Hematopoietic multipotent progenitor cell treated with erythropoietin and hydrocortisone succinate and interleukin-3 and kit ligand, for 8 days (in vitro differentiated cells): ENCODE measurements at places on chromosomes 1 and 21.

DNA sequence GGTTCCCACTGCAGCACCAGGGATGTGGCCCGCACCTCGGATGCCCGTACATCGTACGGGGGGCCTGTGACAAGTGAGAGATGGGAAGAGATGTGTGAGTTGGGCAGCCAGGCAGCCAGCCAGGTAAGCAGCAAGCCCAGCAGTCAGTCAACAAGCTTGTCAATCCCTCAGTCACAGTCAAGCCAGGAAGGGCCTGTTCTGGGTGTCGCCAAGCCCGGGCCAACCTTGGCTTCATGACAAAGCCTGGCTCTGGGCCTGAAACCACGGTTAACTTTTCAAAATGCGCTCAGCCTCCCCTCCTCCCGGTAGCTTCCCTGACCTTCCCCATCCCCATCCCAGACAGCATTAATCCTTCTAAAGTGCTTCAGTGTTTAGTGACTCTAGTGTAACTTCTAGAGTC is 31.8 kb downstream of the MYOM3 start:
- no peak for DNase-seq

- DNase-seq = no peak
These were observed 15.9 kb downstream of the BMP8A start for GRCh38 chr1:39507230-39507928.

DNA sequence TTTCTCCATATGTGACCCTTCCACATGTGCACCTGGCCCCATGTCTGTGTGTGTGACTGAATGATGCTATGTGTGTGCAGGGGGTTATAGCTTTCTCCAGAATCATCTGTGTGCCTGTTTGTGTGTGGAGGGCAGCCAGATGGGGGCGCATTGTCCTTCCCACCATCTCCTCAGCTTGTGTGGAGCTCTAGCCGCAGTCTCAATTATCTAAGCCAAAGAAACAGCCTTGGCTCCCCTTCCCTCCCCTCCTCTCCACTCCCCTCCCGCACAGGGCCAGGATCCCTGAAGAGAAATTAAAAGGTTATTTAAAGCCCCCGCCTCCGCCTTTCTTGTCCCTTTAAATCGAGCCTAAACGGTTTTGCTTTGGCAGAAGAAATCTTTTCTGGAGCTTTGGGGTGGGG is 1.8 kb upstream of the DMBX1 start:
- DNase-seq = peak; percentile 66

DNA sequence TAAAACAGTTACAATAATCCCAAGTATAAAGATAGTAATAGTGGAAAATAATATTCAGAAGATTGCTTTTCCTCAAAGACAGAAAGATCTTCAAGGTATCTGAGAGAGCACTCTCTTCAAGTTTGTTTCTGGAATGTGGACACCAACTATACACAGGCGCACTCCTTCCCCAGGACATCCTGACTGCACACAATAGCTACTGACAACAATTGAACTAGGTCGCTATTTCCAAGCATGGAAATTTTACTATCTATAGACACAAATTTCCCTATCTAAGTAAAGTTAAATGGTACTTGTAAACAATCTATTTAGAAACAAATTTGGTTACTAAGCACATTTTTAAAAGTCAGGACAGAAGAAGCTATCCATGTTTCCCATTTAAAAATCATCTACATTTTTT is 19.1 kb downstream of the ARHGAP29 start:
- no peak for DNase-seq

DNA sequence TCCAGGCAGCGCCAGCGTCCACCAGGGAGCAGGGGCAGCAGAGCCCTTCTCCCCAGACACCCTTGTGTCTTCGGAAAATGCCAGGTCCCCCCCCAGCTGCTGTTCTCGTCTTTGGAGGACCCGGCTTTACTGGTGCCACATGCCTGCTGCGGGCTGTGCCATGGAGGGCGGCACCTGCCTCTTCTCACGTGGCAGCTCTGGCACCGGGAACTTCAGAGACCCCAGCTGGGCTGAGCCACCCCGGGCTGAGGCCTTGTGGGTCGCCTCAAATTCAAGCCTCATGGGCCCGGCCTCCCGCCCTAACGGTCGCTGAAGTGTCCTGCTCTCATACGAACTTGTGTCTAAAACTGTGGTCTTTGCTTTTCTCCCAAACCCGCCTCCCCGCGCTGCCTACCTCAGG is 27.0 kb upstream of the C1orf159 start:
- DNase-seq = no peak

DNA sequence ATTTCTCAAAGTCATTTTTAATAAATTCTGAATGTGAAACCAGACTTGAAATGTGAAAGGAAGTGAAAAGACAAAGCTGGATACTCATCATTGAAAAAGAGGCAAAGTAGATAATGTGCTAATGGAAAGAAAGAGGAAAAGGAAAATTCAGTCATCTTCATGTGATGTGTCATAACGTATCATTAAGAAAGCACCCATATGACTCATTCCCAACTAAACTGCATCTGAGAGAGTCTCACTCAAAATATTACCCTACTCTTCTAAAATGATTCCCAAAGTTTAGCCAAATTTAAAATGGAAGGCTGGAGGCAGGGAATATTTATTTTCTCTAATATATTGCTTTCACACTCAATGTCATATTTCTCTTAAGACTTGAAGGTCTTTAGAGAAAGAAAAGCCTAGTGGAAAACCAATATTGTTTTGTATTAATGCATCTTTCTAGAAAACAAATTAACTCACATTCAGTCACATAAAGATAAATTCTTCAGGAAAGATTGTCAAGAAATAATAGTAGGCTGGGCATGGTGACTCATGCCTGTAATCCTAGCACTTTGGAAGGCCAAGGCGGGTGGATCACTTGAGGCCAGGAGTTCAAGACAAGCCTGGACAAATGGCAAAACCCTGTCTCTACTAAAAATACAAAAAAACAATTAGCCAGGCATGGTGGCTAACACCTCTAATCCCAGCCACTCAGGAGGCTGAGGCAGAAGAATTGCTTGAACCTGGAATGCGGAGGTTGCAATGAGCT is 129.9 kb downstream of the SLC30A10 start:
- no peak for DNase-seq

- DNase-seq = peak; percentile 57
These were observed 382 bp downstream of the GPBP1L1 start for GRCh38 chr1:45686015-45686287.

DNA sequence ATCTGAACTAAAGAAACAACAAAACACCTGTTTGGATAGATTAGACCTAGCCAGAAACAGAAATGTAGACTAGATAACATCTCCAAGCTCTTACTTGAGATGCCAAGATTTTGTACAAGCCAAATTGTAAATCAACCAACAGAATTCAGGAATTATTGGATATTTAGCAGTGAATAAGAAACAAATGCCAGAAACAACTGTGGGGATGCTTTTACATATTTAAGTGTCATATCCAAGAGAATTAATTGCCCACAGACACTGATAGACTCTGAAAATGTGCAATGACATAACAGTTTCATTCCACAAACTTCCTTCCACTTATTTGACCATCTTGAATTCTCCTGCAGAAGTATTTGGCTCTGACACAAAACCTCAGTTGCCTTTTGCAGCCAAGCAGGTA is 92.3 kb downstream of the SGIP1 start:
- DNase-seq = no peak

GRCh38 chr21:46429754-46430681 is 28.7 kb upstream of the DIP2A start:
- no peak for DNase-seq
